AG20443 (cell line): ENCODE measurements at places on chromosomes 5 and 9.

- DNase-seq, result no peak
Measured at GRCh38 chr5:33332804-33333203, 108.0 kb upstream of the TARS1 start.

DNA sequence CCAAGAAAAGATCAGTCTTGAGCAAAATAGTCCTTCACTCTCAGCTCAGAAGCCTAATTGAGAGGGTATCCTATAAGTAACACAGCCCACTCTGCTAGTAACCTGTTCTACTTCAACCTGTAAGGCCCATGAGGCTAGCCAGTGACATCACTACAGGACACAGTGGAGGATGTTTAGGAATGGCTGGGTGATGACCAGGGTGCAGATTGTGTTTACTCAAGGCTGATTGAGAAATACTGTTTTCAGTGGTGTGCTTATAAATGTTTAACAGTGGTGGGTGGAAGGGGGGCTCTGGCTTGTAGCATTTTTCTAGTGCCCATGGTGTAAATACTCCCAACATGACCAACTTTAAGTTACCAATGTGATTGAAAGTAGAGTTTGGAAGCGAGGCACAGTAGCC lies 159.8 kb upstream of the CCDC152 start:
- DNase-seq, result no peak

- no peak for DNase-seq
Measured at GRCh38 chr9:93659837-93660177, 83.4 kb downstream of the PHF2 start.

GRCh38 chr9:134338394-134339182 lies 12.3 kb downstream of the RXRA start:
- DNase-seq, result no peak

DNA sequence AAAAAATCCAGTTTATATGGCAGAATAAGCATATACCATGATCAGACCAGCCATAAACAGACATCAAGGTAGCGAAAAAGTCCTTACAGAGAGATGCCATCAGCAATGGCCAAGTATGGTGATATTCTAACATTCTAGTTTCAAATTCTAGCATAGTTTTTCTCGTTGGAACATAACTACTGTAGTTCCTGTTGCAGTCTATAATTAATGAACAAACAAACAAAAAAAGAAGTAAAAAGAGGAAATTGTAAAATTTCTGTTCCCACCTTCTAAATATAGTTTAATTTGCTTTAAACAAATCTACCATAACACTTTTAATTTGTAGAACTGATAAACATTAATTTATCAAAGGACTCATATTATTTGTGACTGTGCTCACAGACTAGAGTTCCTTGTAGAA lies 9.9 kb upstream of the CD180 start:
- DNase-seq, result no peak

DNA sequence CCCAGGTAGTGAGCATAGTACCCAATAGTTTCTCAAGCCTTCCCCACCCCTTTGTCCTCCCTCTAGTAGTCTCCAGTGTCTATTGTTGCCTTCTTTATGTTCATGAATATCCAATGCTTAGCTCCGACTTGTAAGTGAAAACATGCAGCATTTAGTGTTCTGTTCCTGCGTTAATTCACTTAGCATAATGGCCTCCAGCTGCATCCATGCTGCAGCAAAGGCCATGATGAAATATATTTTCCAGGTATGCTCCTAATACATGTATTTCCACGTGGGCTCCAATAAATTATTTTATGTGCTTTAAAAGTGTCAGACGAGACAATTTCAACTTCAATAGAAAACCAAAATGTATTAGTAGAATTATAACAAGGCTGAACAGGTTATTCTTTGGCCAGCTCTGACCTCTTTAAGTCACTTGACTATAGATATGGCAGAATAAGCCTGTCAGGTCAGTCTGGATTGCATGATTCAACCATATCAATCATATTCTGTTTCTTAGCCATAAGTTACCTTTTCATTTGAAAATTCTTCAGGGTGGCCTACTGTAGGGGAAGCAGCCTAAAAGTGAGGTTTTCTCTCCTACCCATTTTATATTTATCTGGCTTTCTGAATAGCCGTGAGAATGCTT lies 2291.6 kb upstream of the WWC1 start:
- DNase-seq, result no peak

GRCh38 chr9:127283917-127284497 lies 19.4 kb downstream of the GARNL3 start:
- peak; percentile 70 for DNase-seq

GRCh38 chr5:153818626-153819025 lies 220.1 kb downstream of the FAM114A2 start:
- DNase-seq, result no peak

GRCh38 chr5:56262279-56262678 lies 29.1 kb upstream of the ANKRD55 start:
- no peak for DNase-seq

DNA sequence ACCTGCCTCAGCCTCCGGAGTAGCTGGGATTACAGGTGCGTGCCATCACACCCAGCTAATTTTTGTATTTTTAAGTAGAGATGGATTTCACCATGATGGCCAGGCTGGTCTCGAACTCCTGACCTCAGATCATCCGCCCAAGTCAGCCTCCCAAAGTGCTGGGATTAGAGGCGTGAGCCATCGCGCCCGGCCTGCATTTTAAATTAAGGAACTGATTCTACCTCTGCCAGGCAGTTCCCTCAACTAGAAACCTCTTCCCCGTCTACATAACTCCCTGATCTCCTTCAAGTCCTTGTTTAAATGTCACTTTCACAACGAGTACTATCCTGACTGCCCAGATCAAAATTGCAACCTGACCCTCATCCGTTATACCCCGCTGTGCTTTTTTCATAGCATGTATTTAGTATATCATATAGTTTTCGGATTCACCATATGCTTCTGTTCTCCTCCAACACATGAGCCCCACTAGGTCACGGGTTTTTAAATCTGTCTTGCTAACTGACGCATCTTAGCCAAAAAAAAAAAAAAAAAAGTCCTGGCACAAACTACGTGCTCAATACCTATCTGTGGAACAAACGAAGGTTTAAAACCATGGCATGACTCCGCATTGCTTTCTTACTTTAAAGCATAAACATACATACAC lies 858 bp upstream of the SOWAHA start:
- DNase-seq, result no peak

DNA sequence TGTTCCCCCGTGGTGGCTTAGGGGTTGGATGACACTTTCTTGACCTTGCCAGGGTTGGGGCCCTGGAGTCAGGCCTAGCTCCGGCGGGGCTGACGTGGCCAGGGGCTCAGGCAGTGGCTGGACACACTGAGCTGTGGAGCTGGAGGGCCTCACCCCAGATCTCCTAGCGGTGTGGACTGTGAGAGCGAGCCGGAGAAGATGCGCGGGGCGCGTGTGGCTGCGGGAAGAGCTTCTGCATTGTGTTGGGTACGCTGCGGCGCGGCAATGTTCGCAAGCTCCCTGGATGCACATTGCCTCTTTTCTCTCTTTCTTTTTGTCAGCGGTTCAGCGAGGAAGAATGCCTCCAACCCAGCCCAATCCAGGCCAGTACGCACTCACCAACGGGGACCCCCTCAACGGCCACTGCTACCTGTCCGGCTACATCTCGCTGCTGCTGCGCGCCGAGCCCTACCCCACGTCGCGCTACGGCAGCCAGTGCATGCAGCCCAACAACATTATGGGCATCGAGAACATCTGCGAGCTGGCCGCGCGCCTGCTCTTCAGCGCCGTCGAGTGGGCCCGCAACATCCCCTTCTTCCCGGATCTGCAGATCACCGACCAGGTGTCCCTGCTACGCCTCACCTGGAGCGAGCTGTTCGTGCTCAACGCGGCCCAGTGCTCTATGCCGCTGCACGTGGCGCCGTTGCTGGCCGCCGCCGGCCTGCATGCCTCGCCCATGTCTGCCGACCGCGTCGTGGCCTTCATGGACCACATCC lies 4.8 kb downstream of the NR2F1 start:
- DNase-seq, result no peak

GRCh38 chr9:69279084-69279731 lies 45.8 kb upstream of the ENTREP1 start:
- DNase-seq, result no peak

DNA sequence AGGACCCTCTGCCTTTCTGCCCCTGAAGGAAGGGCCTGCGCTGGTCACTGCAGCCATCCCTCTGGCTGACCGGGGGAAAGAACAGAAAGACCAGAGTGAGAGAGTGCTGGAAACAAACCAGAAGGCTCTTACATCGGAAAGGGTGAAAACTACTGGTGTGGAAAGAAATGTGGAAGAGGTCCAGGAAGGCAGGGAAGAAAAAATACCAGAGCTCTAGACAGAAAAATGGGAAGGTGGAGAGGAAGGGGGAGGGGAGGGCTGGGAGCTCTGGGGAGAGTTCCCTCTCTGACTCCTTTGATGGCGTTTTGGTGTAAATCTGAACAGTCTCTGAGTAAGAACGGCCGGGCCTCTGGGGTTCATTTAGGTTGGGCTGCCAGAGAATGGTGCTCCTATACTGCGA lies 47.7 kb downstream of the COL23A1 start:
- DNase-seq, result no peak

GRCh38 chr5:54956922-54957321 lies 28.5 kb downstream of the ESM1 start:
- no peak for DNase-seq
